Activated T-helper 1 cell treated with anti-CD3 and anti-CD28 coated beads, Interleukin-2, amount 50 U/mL, for 16 hours (primary cell): ENCODE measurements at places on chromosomes 12 and 14.

DNA sequence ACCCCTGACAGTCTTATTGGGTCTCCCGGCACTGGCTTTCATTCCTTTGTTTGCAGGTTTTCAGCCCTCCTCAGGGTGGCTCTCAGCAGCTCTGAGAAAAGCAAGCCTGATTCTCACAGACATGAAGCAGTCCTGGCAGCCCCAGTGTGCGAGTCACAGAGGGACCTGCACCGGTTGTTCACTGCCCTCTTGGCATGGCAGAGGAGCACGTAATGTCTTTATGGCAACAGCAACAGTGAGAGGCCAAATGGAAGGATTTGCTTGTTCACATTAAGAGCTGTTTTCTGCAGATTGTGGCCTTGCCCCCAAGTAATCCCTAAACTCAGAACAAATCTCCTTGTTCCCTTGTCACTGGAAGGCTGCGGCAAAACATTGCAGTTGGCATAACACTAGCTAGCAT, 3.4 kb downstream of the KCNA5 start:
- DNase-seq = no peak

DNA sequence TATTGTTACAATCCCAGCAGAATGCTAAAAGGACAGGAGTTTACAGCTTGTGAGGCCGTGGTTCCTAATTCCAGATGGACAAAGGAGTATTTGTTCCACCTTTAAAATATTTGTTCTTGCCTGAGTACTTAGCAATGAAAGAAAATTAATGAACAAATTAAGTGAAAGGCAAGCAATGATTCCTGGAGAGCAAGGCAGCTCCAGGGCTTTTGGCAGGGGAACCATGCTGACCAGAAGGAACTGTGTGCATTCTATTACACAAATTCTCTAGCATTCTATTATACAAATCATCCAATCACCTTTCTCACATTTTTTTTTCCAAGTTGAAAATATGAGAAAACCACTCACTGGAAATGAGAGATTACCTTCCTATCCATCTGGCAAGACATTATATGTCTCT, 1.8 kb upstream of the BMAL2 start:
- no peak for DNase-seq

DNA sequence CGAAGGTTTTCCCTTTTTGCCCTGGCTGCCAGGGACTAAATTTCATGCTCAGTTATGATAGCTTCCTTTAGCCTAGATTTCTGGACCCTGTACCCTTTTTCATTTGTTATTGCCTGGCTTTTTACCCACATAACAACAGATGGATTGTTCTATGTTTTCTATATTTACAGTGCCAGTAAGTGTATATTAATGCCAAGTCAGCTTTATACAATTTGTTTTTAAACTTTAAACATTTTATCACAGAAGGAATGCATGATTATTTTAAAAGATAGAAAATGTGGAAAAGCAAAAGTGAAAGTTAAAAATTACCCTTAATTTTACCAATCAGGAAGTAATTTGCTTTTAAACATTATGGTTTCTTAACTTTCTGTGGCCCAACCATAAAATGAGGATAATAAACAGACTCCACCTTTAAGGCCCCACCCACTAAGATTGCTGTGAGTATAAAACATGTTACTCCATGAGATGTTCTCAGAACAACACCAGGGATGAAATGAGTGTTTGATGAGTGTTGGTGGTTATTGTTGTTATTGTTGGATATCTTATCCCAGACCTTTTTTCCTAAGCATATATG, 496.8 kb downstream of the EGLN3 start:
- no peak for DNase-seq

GRCh38 chr14:94175011-94175745, 1.1 kb downstream of the PPP4R4 start:
- DNase-seq = no peak

DNA sequence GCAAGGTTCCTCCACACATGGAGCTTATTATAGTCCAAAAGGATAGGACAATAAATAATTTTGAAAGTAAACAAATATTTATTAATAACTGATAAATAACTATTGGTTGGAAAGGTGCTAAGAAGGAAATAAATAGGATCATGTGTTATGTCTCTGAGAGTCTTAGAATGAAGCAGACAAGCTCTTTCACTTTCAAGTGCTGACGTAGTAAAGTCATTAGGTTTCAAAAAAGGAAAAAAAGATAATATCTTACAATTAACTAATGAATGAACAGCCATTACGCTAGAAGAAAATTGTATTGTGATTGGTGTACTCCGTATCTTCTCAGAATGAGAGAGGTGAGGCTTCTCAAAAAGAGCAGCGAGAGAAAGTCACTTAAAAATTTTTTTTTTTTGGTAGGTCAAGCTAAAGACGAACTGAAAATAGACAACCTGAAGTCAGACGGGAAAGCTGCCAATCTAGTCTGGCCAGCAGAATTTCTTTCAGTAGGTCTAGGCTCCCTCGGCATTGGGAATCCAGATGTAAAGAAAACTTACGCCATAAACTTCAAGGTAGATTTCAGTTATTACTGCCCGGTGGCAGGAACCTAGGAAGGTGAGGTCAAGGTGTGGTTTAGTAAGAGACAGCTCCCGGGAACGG, 583 bp upstream of the LEMD3 start:
- DNase-seq = no peak

DNA sequence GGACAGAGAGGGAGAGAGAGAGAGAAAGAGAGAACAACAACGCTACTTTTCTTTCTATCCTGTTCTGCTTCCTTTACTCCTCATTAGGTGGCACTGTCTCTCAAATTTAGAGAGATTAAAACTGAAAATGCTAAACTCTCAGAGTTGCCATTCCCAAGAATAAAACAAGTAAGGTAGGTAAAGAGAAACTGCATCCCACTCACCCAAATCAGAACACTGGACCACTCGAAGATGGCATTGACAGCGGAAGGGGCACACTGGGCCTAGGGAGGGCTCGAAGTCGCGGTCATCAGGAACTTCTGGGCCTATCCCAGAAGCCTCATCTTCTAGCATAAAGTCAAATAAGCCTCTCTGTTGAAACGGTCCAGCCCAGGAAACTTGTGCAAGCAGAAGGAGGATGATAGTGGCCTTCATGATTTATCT, 4.5 kb downstream of the DCN start:
- no peak for DNase-seq

DNA sequence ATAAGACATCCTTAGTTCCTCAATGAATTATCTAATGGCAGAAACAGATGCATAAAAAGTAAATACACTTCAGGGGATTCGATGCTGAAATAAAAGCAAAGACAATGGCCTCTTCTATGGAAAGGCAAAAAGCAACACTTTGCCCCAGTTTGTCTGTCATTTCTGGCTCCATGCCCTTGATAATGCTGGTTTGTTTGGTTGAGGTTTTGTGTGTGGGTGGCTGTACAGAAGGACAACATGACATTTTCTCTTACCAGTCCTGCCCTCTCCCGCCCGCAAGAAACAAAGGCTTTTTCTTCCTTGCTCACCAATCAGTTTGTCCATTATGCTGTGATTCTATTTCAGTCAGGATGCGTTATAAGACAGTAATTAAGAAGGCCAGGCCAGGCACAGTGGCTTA, 18.1 kb upstream of the WDR89 start:
- no peak for DNase-seq

- DNase-seq = no peak
These were observed 77.5 kb upstream of the RASSF3 start for GRCh38 chr12:64532734-64533351.

GRCh38 chr12:122355706-122356105, 66.8 kb downstream of the CLIP1 start:
- DNase-seq = no peak

DNA sequence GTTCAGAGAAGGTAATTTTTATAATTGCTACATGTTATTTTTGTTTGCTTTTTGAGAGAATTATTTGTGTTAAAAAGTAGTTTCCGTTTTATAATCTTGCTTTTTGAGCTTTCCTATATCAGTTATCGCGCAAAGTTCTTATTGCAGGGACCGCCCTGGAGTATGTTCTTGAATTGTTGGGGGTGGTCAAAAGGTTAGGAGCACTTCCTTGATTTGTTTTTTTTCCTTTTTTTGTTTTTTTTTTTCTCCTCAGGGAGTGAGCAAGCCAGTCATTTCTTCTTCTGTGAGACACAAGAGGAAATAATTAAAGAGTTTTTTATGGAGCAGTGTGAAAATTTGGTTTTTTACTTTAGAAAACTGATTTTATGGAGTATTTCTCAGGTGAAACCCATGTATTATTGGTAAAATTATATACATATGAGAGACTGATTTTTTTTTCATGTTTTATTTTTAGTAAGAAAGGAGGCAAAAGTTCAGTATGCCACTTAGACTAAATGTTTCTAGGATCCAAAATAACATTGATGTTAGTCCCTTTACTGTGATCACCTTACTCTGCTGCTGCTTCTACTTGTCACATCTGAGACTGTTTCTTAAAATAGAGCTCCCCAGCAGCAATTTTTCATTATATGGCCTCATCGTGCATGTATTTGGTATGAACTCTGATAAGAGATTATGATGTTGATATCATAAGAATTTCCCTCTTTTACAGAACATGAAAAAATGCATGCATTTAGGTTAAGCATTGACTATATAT, 26.6 kb downstream of the PLEKHA5 start:
- DNase-seq = no peak

DNA sequence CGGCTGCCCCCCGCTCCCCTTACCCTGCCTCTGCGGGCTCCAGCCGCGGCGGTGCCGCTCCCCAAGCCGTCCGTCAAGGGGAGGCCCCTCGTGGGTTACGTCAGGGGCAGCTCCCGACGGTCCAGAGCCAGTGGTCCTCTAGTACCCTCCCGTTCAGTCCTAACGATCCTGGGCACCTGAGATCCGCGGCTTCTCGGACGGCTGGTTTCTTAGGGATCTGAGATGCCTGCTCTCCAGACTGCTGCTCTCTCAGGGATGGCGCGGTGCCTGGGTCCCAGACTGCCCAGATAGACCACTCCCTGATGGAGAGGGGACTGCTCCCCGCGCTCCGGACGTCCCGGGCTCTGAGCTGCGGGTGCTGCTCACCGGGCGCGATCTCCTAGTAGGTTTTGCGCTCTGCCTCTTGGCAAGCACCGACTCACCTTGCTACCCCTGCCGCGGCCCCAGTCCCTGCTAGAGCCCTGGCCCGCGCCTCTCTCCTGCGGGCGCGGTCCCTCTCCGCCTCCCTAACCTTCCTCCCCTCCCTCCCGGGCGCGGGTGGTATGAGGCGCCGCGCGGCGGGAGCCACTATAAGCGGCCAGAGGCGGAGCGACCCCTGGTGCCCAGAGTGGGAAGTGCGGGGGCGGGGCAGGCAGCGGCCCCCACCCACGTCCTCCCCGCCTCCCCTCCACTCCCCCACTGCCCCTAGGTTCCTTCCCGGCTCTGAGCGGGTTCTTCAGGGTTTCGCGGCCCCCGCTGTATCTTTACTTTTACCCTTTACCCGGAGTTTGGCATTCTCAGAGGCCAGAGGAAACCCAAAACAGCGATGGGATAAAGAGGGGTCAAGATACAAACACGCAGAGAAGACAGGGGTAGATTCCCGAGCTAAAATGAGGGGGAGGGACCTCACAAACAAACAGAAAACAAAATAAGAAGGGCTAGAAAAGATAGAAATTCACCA, at the start of gene C1QL4:
Gene C1QL4 (minus strand): TSS at position 544 of the 940 bp plus-strand sequence. CDS start 711 bp downstream, outside the sequence.
- peak; percentile 87 for DNase-seq

- DNase-seq = no peak
These were observed 42.1 kb downstream of the CCDC175 start for GRCh38 chr14:59534361-59534987.

DNA sequence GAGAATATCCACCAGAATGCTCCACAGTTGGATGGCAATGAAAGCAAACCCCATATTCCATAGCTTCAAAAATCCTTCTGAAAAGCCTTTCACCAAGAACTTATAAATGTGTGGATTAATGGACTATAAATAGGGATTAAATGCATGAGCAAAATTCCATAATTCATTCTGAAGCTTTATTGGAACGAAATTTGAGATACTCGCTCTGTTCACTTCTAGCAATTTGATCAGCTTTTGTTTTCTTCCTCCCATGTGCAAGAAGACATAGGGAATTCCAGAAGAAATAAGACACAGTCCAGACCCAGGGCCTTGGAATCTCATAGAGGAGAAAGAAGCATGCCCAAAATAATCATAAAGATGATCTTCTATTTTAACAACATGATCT, 285.9 kb upstream of the TMPO start:
- no peak for DNase-seq

- DNase-seq = no peak
These were observed 2.9 kb upstream of the MMP17 start for GRCh38 chr12:131825146-131825892.

- no peak for DNase-seq
These were observed 35.8 kb downstream of the FBXO34 start for GRCh38 chr14:55306938-55307589.

DNA sequence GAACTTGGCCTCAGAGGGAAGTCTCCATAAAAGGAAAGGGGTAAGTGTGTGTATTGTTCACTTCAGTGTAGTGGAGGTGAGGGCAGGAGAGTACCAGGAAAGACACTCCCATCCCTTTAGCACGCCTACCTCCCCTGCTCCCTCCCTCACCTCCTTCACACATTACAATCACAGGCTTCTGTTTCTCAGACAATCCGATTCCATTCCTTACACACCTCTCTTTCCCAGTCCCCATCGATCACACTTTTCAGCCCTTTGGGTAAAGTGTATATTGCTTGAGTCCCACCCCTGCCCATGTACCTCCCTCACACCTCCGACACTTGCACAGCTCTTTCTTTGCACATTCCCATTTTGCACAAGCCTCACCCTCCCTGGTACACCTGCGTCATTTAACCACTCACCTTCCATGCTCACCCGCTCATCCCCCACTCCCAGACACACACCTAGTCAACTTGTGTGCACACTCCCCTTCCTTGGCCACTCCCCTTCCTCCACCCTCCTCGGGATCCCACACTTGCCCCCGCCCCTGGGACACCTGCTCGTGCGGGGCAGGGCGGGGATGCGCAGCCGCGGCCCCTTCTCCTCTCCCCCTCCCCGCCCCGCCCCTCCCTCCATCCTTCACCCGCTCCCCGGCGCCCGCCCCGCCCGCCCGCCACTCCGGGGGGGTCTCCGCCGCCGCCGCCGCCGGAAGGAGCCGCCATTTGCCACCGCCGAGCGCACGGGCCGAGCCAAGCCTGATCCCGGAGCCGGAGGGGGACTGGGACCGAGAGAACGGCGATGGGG, at the start of gene MARCHF9:
Gene MARCHF9 (plus strand): TSS at position 693 of the 783 bp plus-strand sequence. CDS start 426 bp downstream, outside the sequence.
- DNase-seq = peak; percentile 74

DNA sequence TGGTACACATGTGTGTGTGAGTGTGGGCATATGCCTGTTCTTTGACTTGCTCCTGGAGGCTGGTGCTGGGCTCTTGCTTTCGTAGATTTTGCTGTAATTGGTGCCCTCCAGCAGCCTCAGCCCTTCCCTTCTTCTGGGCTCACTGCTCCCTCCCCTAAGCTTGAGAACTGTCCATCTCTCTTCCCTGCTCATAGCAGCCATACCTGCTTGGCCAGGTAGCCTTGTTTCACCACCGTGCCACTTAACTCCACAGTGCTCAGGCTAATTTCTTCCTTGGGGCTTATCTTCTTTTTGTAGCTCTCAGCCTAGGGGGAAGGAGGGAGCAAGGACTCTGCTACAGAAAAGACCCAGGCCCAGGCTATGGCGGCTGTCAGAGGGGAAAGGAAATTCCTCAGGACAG, 19.8 kb downstream of the PLEK2 start:
- no peak for DNase-seq

- no peak for DNase-seq
These were observed 228.3 kb downstream of the CEP128 start for GRCh38 chr14:80713076-80713850.

GRCh38 chr12:100908501-100908900, 113.9 kb downstream of the ANO4 start:
- DNase-seq = no peak

GRCh38 chr14:22561661-22562579, 27.1 kb downstream of the DAD1 start:
- DNase-seq = no peak

GRCh38 chr12:20259786-20260185, 108.6 kb upstream of the PDE3A start:
- no peak for DNase-seq
